ENCODE measurements at places on chromosomes 7 and 10.

- no peak for DNase-seq
These were observed 19.0 kb downstream of the NUDCD3 start for GRCh38 chr7:44471436-44471835.

- DNase-seq, result no peak
These were observed 10.8 kb upstream of the HOXA2 start for GRCh38 chr7:27112955-27113949.

GRCh38 chr10:118028619-118029018, 18.1 kb downstream of the RAB11FIP2 start:
- DNase-seq, result peak; percentile 32

- DNase-seq, result peak; percentile 50
These were observed 56.4 kb downstream of the BBS9 start for GRCh38 chr7:33185786-33186185.

DNA sequence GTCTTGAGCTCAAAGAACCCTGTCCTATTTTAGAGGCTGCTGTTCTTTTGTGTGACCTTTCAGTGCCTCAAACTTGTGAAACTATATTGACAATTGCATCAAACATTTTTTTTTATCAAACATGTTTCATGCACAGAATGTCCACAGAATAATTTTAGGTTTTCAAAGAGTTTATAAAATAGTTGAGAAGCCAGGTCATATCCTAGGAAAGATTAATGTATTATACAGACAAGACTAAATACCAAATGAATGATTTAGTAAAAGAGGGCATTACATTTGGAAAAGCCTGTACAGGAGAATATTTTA, 67.0 kb downstream of the CDK6 start:
- DNase-seq, result no peak

Data from GM13977 (cell line).